Fibroblast of mammary gland (primary cell): ENCODE measurements at places on chromosomes 11 and 22.

- peak; percentile 44 for DNase-seq
These were observed 322.8 kb downstream of the GUCY1A2 start for GRCh38 chr11:106695506-106695905.

- peak; percentile 2 for DNase-seq
These were observed 269.3 kb upstream of the MPPED2 start for GRCh38 chr11:30855383-30856006.

DNA sequence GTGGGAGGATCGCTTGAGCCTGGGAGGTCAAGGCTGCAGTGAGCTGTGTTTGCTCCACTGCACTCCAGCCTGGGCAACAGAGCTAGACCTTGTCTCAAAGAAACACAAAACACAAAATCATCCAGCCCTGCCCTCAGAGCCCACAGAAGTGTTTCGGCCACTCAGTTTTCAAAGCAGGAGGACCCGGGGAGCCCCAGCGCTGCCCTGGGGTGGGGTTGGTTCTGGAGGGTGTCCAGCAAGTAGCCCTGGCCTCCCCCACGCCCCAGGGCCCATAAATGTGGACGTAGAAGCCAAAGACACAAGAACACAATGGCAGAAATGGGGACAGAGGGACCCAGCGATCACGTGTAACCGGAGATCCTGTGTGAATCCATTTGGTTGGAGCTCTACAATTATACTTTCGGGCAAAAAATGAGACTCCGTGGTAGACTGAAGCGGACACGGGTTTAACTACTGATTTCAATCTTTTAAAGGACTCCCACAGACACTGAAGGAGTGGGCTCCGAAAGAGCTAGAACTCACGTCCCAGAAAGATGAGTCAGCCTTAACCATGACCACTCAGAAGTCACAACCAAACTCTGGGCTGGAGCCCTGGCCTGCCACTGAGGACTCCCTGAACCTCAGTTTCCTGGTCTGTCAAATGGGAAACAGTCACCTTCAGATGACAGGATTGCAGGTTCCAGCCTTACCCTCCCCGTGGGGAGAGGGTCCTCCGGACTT is 9.0 kb upstream of the CYTH4 start:
- peak; percentile 78 for DNase-seq

GRCh38 chr11:129324533-129325175 is 51.0 kb upstream of the BARX2 start:
- peak; percentile 18 for DNase-seq

DNA sequence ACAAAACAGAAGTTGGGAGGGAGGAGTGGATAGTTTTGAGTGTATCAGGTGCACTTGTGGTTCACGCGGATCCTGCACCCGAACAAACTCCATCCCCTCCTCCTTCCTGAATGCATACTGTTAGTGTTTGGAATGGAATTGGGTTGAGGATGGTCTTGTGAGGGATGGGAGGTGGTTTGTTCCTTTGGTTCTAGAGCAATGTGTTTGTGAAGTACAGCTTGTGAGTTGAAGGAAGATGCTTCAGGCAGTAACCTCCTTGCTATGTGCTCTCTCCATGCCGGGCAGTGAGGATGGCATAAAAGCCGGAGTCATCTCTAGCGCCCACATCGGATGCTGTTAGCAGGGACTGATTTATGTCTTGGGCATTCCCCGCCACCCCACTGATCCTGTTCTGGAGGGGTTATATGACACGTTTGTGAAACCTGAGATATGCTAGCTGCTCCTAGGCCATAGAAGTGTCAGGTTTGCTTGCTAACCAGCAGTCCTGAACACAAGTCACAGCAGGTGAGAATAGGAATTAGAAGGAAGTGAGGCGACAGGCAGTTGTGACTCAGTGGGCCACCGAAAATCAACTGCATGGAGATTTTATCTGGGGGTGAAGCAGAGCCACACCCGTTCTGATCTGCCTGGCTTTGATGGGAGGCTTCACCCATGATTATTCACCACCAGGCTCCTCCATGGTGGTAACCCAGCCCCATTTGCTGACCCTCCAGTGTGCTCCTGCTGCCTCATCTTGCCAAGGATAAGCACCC is 2.2 kb downstream of the BCR start:
- DNase-seq, result no peak

GRCh38 chr22:24102366-24103200 is 78.7 kb upstream of the SUSD2 start:
- no peak for DNase-seq

DNA sequence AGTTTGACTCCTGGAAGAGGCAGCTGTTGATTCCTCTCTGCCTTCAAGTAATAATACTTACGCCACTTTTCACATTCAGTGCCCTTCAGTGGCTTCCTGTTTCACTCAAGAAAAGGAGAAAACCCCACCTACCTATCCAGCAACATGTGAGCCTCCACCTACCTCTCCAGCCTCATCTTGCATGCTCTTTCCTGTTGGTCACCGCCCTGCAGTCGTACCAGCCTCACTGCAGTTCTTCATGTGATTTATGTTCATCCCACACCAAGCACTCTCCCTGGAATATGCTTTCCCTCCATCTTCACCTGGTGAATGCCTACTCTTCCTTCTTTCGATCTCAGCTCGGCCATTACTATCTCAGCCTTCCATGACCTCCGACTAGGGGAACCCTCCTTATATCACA is 21.8 kb upstream of the YWHAH start:
- no peak for DNase-seq

DNA sequence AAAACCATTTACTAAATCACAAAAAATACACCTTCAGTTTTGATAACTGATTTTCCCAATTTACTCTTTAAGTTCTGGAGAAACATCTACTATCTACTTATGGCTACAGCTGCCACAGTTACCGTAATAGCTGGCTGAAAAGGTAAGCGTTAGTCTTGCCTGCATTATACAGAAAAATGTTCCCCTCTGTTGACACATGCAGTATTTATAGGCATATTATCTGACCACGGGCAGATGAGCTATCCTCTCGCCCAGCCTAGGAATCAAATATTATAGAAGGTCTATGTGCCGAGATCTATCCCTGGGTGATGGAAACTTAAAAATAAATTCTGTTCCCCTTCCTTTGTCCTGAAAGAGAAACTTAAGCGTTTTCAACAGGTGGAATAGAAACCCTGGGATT is 283.8 kb downstream of the CADM1 start:
- no peak for DNase-seq

DNA sequence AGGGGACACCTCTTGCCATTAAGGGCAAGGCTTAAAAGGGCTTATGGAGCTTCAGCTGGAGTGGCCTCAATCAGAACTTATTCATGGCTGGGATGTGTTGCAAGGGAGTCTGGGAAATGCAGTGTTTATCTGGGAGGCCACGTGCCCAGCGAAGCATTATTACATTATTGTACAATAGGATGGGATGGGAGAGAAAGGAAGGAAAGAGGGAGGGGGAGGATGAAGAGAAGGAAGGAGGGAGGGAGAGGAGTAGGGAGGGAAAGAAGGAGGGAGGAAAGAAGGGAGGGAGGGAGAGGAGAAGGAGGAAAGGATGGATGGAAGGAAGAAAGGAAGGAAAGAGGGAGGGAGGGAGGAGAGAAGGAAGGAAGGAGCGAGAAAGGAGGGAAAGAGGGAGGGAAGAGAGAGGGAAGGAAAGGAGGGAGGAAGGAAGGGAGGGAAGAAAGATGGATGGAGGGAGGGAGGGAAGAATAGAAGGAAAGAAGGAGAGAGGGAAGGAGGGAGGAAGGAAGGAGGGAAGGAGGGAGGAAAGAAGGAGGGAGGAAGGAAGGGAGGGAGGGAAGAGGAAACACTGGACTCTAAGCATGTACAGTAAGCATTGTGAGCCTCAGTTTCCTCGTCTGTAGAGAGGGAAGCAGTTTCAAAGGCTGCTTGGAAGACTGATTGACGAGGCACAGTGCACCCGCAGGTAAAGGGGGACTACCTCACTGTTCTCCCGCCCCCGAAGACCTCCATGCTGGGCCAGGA is 62.2 kb downstream of the MYEOV start:
- no peak for DNase-seq

DNA sequence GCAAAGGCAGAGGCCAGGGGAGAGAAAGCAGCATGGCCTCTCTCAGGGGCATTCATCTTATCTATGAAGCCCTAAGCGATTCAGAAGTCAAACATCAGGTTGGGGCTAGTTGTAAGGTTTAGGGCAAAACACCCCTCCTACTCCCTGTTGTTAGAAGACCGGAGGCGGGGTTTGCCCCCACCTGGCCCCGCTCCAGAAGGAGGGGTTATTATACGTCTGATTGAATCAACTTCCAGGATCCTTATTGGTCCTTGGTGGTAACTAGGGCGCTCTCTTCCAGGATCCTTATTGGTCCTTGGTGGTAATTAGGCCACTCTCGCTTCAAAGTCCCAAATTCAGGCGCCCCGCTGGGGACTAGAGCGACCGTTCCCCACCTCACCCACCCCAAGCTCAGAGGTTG is 12.1 kb upstream of the SMTN start:
- DNase-seq, result no peak

GRCh38 chr11:85941380-85941973 is 86.3 kb downstream of the CCDC83 start:
- peak; percentile 74 for DNase-seq

GRCh38 chr22:33202455-33202854 is 144.3 kb upstream of the SYN3 start:
- no peak for DNase-seq

- no peak for DNase-seq
These were observed at the start of gene AIFM3 for GRCh38 chr22:20966883-20967696. TSS of gene AIFM3 (plus strand) at chr22:20967255. CDS start at chr22:20967945, 690 bp downstream.

GRCh38 chr11:119468511-119468910 is 45.5 kb upstream of the THY1 start:
- DNase-seq, result no peak

- DNase-seq, result no peak
These were observed 724.3 kb downstream of the TBC1D22A start for GRCh38 chr22:47486569-47487312.

GRCh38 chr22:24501301-24502005 is 6.3 kb downstream of the UPB1 start:
- no peak for DNase-seq

DNA sequence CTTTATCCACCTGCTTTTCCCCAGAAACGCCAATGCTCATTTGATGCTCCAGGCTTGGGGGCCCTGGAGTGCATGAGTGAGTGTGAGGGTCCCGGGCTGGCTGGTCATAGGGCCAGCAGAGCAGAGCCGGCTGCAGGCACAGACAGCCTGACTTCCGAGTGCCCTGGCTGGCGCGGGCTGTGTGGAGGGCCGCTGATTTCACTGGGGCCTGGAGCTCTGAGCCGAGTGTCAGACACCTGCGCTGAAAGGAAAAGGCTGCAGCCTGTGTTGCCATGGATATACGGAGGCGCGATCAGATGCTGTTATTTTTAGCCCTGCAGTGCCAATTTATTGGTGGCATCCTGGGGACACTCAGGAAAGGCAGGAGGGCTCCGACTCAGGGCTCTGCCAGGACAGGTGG is 87.6 kb downstream of the ST3GAL4 start:
- DNase-seq, result no peak

GRCh38 chr11:109229682-109230081 is 192.3 kb upstream of the C11orf87 start:
- DNase-seq, result no peak

DNA sequence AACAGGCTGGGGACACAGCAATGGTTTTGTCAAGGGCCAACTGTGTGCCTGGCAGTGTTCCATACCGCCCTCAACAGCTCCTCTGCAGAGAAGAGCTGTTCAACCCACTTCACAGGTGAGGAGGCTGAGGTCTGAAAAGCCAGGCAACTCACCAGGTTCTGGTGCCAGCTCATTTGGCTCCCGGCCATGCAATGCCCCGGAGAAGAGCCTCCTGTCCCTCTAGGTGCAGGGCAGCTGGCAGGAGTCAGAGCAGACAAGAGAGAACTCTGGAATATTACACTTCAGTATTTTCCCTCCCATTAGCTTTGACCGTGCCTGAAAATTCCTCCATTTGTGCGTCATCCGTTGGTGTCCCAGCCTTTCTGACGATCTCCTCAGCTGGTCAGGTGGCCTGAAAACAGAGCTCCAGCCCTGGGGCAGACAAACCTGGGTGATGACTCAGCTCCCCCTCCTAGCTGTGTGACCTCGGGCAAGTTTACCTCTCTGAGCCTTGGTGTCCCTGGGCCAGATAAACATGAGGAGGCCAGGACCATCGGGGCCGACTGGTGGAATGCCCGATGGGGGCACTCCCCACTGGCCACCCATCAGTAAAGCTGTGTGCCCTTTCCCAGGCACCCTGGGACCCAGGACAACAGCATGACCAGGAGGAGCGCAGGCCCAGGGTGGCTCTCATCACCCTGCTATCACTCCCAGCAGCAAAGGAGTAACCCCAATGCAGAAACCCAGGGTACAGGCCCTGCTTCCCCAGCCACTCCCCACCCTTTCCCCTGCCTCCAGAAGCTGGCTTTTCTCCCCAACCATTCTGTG is 9.6 kb upstream of the C1QTNF6 start:
- peak; percentile 83 for DNase-seq

GRCh38 chr11:76148231-76148630 is 58.1 kb downstream of the WNT11 start:
- DNase-seq, result no peak

DNA sequence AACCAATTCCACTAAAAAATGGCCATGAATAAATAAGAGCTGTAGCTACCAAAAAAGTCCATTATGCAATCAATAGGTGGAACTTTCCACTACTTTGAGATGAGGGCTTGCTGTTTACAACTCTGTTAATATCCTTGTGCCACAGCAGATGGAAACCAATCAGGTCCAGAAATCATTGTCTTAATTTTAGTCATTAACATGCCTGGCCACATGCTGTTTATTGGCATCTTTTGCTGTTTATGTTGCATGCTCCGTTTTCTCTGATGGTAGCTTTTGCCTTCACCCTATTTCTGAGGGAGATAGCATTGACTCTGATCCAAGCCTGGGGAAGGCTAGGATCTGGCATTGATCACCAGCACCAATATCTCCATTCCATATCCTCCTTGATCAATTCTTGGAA is 192.9 kb upstream of the SEZ6L start:
- no peak for DNase-seq

- DNase-seq, result no peak
These were observed 110.1 kb upstream of the ANO5 start for GRCh38 chr11:22082788-22083187.

GRCh38 chr11:131943295-131943694 is 572.9 kb downstream of the NTM start:
- no peak for DNase-seq

DNA sequence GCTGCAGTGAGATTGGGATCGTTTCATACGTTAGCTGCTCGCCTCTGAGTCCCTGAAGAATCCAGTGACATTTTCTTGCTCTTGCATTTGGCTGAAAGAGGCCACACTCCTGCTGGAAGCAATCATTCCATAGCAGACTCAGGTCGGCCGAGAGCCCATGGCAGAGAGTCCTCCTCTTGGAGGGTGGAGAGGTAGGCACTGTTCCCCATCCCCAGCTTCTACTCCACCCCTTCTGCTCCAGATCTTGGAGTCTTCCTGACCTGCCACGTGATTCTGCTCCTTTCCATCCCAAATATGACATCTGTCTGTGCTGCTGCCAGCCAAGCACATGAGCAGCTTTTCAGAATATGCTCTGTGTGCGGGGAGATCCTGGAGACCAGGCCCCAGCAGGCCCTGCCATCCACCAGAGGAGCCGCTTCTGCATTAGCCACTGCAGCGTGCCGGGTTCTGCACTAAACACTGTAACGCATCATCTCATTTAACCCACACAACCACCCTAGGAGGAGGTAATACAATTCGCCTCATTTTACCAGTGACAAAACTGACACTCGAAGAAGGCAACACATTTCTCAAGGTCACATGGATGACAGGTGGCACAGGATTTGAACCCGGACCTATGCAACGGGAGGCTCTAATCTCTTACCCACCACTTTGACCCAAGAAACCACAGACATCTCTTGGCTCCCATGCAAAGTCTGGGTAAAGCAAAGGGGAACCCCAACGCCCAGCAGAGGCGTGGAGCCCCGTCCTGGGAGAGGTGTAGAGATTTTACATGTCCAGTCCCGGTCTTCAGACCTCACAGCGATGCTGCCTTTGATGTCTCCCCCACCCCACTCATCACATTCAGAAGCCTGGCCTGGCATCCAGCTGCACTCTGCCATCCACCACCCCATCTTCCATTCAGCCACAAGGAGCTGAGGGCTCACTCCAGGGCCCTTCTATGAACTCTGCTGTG is 78.8 kb downstream of the FEZ1 start:
- DNase-seq, result no peak
